ENCODE measurements at places on chromosomes 6 and 20.

DNA sequence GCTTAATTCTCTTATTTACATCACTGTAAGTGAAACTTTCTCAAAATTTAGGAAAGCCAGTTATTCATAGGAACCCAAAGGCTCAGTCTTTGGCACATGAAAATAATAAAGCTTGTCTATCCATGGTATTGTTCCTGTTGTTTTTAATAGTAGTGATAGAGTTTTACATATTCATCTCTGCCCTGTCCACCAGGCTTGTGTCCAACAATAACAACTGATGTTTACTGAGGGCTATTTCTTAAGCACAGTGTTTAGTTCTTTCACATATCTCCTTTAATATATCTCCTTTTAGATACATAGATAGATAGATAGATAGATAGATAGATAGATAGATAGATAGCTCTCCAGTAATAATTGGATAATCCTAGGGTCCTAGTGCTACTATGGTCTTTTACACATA, 34.2 kb downstream of the FOXQ1 start:
- DNase-seq, result no peak

GRCh38 chr6:44675449-44675848, 287.9 kb downstream of the CDC5L start:
- DNase-seq, result peak; percentile 63

DNA sequence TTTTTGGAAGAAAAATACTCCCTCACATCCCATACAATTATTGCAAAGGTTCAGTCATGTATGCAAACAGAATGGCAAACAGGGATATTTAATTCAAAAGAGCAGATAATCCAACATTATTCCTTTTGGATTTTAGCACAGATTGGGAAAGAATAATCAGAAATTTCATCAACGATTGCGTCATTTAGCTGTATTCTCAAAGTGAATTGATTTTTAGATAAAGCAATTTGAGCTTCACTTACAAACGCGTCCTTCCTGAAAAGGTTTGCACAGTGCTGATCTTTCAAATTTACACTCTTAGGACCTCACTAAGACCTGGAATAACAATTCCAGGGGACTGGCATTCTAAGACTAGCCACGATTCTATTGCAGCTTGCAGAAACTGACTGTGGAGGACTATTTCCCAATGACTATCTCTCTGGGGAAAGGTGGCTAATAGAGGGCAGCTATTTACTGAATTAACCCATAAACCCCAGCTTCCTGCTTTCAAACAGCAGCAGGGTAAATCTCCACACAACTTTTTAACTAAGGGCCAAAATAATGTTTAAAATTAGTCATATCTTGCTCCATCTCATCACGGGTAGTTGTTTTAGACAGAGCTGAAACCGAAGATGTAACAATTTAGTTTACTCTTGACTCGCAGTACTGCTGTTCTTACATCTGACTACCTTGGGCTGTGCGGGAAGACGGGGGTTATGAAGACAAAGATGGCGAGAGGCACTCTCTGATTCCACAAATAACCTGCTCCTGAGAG, 131.2 kb upstream of the FAM184A start:
- DNase-seq, result peak; percentile 72

- DNase-seq, result peak; percentile 9
These were observed 331.8 kb upstream of the BTBD3 start for GRCh38 chr20:11585752-11586352.

DNA sequence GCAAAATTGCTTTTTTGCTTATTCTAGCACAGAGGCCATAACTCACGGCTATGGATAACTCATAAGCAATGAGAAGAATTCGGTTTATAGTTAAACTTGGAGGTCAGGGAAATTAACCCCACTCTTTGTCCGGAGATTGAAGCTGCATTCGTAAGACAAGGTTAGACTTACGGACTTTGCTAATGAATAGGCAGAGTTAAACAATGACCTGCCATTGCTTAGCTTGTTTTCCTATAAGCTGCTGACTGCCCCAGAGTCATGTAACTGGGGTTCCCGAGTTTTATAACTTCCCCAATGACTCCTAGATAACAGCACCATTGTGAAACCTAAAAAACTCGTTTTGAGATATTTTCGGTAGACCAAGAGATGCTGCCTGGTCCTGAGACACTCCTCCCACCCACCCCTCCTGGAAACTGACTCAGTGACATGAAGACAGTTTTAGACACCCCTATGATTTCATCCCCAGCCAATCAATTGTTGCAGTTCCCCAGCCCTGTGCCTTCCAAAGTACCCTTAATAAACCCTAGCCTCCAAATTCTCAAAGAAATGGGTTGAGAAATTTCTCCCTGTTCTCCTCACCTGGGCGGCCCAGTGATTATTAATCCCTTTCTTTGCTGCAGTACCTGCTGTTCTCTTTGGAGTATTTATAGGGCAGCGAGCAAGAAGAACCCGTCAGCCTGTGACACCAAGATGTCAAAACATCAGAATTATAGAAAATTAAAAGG, 33.1 kb upstream of the MCUR1 start:
- DNase-seq, result no peak

GRCh38 chr20:54549658-54550326, 74.4 kb downstream of the DOK5 start:
- DNase-seq, result no peak

DNA sequence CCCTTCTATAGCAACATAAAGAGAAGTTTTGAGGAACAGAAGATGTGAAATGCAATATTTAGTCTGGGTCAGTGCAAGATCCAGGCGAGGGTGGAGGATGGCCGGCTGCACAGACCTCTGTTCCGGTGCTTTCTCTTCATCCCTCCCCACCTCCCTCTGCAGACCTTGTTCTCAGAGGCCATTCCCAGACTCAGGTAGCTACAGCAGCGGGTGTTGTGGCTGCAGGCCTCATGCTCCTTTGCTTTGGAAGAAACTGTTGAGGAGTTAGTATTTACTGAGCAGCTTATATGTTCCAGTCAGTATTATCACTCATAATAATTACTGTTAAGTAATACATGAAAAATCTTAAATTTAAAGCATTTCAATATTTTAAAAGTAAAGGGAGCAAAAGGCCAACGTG, 1.7 kb downstream of the BTN3A3 start:
- DNase-seq, result no peak

DNA sequence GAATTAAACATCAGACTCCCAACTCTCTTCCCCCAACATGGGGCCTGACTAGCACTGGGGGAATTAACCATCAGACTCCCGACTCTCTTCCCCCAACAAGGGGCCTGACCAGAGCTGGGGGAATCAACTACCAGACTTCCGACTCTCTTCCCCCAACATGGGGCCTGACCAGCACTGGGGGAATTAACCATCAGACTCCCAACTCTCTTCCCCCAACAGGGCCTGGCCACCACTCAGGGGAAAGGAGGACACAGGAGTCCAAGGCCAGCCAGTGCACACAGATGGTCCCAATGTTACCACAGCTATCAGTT, 13.1 kb downstream of the CST7 start:
- no peak for DNase-seq

All from fibroblast of mammary gland (primary cell).